ENCODE measurements at places on chromosomes 1 and 21.
A peak's percentile ranks its signal among the peaks of the same experiment; 100 is the strongest.

DNA sequence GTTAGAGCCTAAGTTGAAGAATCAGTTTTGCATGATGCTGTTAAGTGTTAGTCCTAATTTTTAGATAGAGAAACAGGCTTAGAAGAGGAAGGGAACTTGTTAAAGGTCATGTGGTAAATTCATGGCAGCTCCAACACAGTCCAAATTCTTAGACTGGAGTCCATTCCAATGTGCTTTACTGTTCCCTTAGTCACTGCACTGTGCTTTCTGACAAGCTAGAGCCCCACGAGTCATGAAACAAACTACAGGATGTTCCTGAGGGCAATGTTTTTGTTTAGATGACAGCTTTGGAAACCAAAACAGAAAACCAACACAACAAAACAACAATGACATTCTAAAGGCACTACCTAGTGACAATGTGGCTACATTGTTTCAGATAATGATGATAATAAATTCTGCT, 23.1 kb upstream of the RGS4 start:
- ATAC-seq = no peak

GRCh38 chr1:21266119-21266774, 24.0 kb downstream of the ECE1 start:
- ATAC-seq = no peak

DNA sequence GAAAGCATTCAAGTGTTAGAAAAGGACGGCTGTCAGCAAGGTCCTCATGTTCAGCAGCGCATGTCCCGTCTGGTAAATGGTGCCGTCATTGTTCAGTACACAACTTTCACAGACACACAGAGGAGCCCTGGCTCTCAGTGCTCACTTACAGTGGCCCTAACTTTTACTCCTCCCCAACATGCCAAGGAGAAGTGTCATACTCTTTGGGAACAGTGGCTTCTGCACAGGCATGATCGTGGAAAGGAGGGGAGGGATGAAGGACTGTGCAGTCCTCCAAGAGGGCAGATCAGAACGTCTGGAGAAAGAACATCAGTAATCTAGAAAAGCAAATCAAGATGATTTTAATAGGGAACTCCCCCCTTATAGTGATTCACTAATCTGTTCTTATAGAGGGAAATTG, 3.8 kb upstream of the GRHL3 start:
- no peak for ATAC-seq

GRCh38 chr1:150473659-150474058, 13.6 kb upstream of the TARS2 start:
- ATAC-seq = no peak

- no peak for ATAC-seq
These were observed 140.4 kb upstream of the IPO9 start for GRCh38 chr1:201688514-201688913.

DNA sequence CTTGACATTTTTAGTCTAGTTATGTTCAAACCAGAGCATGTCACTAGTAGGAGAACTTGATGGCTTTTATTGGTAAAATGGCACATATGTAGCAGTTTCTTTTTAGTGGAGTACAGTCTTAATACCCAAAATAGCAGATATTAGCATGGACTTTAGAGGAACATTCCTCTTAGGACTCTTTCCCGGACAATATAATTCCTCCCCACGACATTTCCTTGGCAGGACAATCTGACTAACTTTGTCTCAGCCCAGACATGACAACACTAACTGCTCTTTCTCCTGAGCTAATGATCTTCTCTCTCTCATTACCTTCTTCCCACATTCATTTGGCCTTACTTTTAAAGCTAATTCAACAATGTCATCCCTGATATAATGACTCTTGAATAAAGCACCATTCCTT, 62.5 kb downstream of the ADAMTS1 start:
- ATAC-seq = no peak

DNA sequence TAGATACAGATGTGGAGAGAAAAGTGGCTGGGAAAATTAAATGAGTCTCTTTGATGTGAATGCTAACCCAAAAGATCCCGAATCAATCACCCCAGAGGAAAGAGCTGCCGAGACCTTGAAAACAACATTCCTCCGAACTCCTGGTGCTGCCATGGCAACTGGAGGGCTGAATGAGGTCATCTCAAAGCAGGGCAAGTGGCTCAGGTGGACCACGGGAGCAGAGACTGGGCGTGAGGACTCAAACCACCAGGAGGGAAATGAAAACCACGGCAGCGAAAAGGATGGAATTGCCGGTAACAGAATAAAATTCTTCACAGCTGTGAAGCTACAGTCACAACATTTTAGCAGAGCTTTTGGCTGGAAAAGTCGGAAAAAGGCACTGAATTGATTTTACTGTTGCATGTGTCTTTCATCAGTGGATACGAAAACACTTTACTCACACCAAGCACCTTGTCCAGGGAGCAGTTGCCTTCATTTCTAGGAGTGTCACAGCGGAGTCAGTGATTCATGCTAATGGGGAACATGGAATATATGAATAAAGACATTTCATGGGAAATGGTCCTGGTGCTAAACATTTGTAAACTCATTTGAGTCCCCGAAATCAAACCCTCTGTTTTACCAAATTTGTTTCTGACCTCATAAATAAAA, 23.2 kb upstream of the BECN2 start:
- ATAC-seq = no peak

- no peak for ATAC-seq
These were observed 20.7 kb downstream of the PEX14 start for GRCh38 chr1:10495475-10495817.

GRCh38 chr1:237341391-237341790, 299.4 kb downstream of the RYR2 start:
- ATAC-seq = no peak

DNA sequence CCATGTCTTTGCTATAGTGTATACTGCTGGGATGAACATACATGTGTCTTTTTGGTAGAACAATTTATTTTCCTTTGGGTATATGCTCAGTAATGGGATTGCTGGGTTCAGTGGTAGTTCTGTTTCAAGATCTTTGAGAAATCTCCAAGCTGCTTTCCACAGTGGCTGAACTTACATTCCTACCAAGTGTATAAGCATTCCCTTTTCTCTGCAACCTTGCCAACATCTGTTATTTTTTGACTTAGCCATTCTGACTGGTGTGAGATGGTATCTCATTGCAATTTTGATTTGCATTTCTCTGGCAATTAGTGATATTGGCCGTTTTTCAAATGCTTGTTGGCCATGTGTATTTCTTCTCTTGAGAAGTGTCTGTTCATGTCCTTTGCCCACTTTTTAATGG, 37.5 kb upstream of the ANGPTL1 start:
- ATAC-seq = no peak

DNA sequence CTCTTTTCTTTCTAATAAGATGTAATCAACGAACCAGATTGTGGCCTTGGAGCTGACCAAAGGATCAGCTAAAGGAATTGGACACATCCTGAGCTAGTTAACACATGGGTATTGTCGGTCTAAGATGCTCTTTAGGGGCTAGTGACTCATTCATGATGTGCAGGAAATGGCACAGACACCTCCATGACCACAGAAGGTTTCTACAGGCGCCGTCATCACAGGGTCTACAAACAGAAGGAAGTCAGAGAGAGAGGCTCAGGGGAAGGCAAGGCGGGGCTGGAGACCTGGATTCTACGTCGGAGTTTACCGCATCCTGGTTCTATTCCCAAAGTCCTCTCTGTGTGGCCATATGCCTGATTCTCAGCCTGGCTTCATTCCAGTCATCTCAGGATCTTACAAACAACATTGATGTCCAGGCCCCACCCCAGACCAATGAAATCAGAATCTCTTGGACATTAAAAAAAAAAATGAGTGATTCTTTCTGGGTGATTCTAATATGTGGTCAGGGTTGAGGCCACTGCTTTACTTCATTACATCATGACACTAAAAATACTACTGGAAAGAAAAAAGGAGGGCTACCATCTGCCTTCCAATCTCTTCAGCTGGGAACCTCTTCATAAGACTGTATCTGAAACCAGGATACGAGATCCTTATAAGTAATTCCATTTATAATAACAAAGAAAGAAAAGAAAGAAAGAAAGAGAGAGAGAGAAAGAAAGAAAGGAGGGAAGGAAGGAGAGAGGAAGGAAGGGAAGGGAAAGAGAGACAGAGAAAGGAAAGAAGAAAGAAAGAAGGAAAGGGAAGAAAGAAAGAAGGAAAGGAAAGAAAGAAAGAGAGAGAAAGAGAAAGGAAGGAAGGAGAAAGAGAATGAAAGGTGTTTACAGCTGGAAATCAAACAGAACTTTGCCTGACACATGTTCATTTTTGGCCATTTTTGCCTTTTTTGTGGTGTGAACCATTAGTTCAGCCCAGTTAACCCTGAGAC, 11.6 kb upstream of the KCNJ15 start:
- peak; percentile 94 for ATAC-seq

GRCh38 chr1:200369131-200369530, 40.7 kb downstream of the ZNF281 start:
- no peak for ATAC-seq

DNA sequence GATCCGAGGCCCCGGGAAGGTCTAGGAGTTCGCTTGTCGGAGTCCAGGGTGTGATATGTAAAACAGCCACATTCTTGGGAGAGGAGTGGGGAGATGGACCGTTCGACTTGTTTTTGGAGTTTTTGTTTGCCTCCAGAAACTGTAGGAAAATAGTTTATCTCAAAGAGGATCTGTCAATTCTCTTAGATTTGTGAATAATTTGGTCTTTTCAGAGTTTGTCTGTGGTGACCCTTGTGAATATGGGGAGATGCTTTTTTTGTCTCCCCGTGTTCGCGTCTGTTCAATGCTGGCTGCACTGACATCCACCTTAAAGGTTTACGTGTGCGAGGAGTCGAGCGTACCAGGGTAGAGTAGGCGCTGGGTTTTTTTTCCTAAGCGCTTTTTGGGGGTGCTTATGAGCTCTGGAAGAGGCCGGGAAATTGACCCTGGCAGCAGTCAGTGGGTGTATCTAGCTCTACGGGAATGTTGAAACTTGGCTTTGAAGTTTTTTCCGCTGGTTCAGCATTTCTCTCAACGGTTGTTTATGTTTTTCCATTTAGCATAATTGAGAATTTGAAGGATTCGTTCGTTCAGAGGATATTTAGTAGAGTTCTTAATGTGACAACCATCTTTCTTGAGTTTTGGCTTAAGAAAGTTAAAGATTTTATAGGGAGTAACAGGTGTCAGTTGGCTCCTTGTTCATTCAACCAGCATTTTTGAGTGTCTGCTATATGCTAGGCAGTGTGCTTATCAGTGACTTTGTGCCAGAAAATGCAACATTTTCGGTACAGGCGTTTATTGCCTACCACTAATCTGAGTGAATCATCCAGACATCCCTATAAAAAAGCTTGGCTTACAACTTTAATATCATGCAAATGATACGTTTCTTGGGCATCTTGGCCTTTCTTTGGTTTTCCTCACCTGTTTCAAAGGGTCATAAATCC, 1.2 kb downstream of the SZRD1 start:
- ATAC-seq = no peak

- no peak for ATAC-seq
These were observed 4.2 kb upstream of the C1orf159 start for GRCh38 chr1:1120096-1120495.

DNA sequence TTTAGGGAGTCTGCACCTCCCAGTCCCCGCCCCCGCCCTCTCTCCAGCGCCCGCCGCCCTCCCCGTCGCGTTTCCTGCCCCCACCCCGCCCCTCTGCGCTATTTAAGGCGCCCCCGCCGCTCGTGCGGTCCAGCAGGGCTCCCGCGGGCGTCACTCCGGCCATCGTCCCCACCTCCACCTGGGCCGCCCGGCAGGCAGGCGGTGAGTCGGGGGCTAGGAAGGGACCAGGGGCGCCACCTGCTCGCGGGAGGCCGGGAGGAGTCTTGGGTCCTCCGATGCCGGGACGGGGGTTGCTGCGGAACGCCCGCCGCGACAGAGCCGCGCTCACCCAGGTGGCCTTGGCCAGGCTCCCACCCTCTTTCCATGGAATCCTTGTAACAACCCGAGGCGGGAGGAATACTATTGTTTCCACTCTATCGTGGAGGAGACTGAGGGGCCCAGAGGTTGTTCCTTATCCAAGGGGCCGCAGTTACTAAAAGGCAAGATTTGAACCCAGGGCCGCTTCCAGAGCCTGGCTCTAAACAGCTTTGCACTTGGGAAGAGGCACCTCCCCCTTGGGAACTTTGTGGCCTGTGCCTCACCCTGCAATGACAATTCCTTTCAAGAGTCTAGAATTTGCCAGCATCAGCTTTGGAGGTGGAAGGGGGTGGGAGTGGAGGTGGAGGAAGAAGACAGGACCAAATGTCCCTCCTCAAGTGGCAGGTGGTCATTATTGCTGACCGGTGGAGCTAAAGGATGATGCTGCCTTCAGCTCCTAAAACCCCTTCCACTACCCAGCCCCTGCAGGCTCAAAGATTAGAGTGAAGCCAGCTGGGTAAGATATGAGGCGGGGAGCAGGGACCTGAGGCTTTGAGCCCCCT, at the start of gene GJA4:
GJA4 (plus strand) TSS at position 132 of the 860 bp plus-strand sequence. CDS start 1,215 bp downstream, outside the sequence.
- ATAC-seq = no peak
